ENCODE measurements at places on chromosomes 4 and X.
A peak's percentile ranks its signal among the peaks of the same experiment; 100 is the strongest.

GRCh38 chr4:105588252-105588651 is 35.8 kb downstream of the ARHGEF38 start:
- DNase-seq, result no peak

DNA sequence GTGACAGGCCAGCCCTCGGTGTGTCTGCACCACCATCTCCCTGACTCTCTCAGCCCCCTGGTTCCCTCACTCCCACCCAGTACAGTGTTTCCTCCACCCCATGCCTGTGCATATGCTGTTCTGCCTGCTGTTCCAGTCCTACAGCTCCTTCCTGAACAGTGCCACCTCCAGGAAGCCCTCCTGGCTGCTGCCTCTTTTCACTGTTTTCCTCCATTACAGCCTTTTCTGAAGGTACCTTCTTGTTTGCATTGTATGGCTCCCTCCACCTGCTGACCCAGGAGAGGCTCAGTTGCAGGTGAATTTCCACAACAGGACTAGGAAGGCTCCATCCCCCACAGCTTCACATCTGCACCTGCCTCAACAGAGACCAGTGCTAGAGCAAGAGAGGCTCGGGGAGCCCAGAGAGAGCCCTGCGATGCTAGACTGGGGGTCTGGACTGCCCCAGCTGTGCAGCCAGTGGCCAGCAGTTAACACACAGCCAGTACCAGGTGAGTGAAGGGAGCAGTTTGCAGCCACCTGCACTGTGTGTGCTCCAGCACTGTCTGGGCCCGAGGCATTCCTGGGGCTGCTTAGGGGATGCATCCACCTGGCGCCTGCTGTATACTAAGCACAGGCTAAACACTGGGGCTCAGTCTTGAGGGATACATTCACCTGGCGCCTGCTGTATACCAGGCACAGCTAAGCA is 92.0 kb downstream of the ADRA2C start:
- no peak for DNase-seq

DNA sequence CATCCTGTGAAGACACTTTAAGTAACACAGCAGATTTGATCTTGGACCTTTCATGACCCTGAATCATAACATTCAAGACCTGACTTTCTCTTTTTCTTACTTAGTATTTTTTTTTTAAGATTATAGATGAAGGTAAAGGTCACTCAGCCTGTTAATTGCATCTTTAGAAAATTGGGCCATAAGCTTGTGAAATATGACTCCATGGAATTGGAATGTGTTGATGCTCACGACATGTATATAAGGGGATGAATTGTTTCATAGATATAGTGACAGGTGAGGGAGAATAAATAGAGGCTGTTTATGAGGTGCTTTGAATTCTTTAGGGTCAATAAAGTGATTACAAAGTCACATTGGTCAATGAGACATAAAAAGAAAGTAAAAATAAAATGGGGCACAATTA is 27.7 kb upstream of the HS3ST1 start:
- no peak for DNase-seq

GRCh38 chrX:14546190-14546589 is 16.9 kb downstream of the GLRA2 start:
- no peak for DNase-seq

DNA sequence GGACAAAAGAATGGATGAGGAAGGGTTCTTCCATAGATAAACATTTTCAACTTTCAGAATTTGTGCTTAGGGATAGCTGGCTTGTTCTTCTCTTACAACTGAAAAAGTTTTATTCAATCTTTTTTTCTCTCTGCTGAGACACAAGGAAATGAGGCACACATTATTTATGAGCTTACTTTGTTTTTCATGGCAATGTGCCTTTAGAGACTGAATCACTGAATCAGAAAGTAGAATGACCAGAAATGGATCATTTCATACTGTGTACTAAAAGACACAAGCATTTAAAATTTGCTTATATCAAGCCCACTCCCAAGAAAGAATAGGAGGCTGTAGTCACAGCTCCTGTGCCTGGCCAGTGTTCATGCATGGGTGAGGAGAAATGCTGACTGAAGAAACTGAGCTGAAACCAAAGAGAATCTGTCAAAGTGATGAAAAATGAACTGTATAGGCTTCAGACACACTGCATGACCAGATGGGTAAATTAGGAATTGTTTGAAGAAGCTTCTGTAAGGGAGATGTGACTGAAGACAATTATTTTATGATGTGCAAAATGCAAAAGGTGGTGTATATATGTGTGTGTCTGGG is 413.8 kb downstream of the RAPGEF2 start:
- no peak for DNase-seq

DNA sequence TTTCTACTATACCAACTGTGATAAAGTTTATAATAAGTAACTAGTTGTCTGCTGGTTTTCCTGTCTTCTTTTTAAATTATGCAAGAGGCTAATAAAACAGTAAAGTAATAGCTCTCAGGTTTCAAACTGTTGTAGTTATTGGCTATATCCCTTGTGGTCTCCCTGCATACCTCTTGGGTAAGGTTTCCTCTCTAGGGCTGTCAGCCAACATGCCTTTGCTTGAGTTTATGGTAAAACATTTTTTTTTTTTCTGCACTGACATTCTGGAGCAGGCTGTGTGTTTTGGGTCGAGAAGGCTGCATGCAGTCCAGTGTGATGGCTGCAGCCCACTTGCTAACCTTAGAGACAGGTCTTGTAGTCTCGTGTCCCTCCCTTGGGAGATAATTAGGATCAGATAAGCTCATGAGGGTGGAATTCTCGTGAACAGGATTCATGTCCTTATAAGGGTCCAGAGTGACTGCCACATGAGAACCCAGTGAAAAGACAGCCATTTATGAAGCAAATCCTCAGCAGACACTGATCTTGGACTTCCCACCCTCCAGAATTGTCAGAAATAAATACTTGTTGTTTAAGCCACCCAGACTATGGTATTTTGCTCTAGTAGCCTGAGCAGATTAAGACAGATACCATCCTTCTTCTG is 831.2 kb downstream of the CCSER1 start:
- no peak for DNase-seq

- DNase-seq, result no peak
These were observed 2.4 kb upstream of the SLIT2 start for GRCh38 chr4:20249333-20249732.

DNA sequence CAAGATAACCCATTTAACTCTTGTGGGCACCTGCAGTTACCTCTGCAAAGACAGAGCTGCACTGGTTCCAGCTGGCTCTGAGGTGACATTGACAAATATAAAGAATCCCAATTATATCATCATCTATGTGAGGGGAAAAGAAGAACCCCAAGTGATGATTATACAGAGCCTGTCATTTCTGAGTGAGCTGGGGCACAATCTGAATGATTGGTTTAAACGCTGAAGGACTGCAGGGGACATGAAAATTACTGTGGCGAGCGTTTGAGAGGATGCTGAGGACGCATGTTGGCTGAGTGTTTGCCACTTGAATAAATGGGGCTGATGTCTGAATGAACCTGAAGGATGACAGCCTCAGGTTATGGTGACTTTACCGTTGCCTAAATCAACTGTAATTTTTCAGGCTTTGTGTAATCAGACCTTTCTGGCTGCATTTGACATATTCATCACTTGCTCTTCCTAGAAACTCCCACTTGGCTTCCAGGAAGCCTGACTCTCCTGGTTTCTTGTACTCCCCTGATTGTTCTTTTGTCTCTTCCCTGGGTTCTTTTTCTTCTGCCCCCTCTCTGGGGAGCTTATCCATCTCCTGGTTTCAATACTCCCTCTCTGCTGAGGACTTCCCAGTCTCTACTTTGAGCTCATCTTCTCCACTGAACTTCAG is 4.1 kb upstream of the HSD17B10 start:
- no peak for DNase-seq

DNA sequence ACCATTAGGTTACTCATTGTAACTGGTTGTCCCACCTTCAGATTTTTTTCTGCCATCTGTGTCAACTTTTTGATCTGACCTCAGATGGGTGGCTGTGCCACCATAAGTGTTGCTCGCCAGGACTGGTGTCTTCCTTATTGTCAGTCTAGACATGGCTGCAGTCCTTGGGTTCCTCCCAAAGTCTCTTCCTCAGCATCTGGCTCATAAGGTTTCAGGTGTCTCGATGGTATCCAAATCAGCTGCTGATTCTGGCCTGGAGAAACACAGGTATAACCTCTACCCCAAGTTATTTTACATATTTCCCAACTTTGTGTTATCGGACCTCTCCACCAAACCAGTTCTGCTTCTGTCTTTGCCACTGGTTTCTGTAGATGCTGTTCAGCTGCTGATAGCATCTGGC is 158.5 kb downstream of the ZNF518B start:
- DNase-seq, result no peak

GRCh38 chr4:1567519-1567807 is 116.7 kb downstream of the FAM53A start:
- DNase-seq, result no peak

- DNase-seq, result no peak
These were observed 239.9 kb upstream of the TEX13A start for GRCh38 chrX:105460376-105460775.

GRCh38 chr4:186514271-186514950 is 41.0 kb downstream of the MTNR1A start:
- no peak for DNase-seq

- DNase-seq, result no peak
These were observed 234.1 kb downstream of the ANKRD50 start for GRCh38 chr4:124478470-124478869.

DNA sequence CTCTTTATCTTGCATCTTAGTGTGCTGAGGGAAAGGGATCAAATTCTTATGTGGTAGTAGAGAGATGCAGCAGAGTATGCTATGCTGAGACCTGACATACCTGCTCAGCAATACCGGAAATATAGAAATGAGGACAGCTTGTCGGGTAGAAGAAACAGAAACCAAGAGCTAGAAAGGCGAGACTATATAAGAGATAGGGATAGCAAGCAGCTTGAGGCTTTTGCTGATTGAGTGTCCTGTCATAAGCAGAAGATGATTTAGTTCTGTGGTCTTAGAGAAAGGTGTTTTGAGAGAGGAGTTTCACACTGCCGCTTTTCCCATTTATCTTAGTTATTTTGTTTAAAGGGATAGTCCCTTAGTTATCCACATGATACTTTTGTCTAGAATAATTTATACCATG is 31.7 kb downstream of the USP9X start:
- no peak for DNase-seq

DNA sequence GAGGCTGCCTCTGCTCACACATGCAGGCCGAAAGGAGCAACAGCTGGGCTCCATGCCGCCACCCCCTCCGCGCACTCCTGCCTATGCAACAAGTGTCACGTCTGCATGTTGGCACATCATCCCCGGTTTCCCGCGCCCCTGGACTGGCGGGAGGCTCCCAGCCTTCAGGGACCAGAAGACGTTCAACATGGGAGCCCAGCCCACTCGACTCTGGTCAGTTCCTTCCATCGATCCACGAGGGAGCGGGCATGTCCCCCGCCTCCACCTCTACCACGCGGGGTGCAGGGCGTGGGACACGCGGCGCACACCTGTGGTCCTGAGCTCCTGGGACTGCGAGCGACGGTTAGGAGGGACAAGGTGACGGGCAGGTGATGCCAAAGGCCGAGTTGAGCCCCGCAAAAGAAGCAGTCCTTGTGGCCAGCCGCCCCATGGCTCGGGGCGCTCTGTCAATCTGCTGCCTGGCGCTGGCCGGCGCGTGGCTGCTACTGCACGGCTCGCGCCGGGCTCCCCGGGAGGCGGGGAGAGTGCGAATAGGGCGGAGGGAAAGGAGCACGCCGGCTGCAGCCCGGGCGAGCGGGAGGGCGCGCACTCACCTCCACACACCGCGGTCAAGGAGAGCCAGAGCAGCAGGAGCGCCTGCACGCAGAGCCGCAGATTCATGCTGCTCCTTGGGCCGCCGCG is 645 bp downstream of the APLN start:
- DNase-seq, result peak; percentile 37

- no peak for DNase-seq
These were observed 1646.9 kb upstream of the ADGRL3 start for GRCh38 chr4:59553063-59553720.

GRCh38 chrX:139801397-139801813 is 93.4 kb upstream of the MCF2 start:
- DNase-seq, result no peak

DNA sequence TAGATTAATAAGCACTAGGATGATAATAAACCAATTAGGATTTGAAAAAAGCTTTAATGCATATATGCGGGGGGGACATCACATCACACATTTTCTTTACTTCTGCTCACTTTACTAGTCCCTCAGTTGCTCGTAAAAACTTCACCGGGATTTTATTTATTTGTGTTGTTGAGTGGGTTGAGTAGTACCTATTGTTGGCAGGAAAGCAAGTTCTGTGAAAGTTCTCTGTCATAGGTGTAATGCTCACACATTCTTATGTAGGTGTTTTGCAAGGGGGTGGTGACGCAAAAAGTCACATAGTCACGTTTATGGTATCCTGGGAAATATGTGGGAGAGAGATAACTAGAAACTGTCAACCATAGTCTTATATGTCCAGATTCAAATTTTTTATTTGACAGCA is 65.3 kb downstream of the PDLIM5 start:
- DNase-seq, result no peak

DNA sequence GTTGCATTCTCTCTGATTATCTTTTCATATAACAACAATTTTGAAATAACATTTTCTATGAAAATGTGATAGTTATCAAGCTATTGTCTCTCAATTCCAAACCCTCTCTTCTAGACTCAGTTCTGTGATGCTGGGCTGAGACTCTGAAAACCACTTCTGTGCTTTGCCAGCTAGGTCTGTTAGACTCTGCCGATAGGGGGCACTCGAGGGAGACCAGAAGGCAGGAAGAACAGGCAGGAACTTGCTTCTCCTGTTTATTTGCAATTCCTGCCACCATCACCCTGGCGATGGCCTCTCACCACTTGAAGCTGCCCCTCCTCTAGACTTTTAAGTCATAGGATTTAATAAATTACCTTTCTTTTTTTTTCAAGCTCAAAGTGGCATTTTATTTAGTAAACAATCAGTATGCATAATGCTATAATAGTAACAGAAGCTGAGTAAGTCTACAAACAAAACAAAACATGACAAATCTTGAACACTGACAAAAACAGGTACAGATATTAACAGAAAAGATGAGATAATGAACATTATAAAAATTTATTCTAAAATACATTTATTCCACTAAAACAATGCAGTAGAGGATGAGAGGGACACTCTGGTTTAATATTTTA is 49.7 kb downstream of the RASL11B start:
- peak; percentile 51 for DNase-seq

DNA sequence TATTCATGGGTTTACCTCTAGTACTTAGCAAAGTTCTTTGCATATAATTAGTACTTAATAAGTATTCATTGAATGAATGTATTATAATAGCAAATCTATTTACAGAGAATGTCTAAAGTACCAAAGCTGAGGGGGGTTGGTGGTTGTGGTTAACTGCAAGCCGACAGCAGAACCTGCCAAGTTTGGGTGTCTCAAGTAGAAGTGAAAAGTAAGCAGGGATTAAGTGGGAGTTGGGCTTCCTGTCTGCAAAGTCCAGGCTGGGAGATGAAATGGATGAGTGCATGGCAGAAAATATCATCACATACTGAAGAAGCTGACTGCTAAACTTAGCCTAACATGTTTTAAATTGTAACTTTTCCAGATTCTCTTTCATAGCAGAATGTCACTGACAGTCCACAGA is 169.6 kb downstream of the CAMK2D start:
- DNase-seq, result no peak

DNA sequence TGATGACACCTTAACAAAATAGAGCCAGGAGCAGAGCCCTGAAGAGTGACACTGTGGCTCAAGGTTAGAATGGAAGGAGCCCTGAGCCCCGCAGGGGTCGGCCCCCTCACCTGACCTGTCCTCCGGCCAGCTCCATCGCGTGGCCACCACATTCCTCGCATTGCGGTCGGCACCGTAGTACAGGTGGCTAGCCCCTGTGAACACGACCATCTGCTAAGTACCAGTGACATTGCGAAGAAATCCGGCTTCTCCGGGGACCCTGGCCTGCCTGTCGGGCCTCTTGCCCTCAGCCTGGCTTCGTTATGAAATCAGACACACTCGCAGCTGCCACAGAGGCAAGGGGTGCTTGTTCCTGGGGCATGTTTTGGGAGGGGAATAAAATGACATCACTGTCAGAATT is 179.0 kb downstream of the AFAP1 start:
- no peak for DNase-seq
